Endothelial cell (in vitro differentiated cells): ENCODE measurements at places on chromosomes 16 and 17.
A peak's percentile ranks its signal among the peaks of the same experiment; 100 is the strongest.

GRCh38 chr17:38796451-38797157, 2.8 kb downstream of the PIP4K2B start:
- no peak for DNase-seq

GRCh38 chr17:43905985-43906852, 1.1 kb downstream of the MPP2 start:
- DNase-seq, result peak; percentile 62

GRCh38 chr17:36682773-36683172, 81.4 kb downstream of the MRM1 start:
- DNase-seq, result no peak

DNA sequence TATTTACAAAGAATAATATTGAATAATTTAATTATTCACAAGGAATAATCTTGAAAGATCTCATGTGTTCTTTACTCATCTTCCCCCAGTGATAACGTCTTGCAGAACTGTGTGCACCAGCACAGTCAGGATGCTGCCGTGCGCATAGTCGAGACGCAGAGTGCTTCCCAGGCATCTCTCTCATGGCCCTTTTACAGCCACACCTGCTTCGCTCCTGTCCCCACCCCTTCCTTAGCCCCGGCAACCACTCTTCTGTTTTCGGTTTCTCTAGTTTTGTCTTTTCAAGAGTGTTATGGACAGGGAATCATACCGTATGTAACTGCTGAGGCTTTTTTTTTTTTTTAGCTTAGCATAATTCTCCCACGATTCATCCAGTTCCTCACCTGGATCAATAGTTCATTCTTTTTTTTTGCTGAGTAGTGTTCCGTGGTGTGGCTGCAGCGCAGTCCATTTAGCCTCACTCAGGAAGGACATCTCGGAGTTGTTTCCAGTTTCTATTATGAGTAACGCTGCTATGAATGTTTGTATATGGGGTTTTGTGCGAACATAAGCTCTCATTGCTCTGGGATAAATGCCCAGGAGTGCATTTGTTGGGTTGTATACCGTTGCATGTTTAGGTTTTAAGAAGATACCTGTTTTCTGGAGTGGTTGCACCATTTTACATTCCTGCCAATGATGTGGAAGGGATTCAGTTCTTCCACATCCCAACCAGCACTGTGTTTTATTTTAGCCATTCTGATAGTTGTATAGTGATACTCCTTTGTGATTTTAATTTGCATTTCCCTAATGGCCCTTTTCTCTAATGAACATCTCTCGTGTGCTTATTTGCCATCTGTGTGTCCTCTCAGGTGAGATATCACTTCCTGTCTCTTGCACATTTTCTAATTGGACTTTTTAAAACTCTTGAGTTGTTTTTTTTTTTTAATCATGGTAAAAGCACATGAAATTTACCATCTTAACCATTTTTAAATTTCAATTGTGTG, 47.6 kb downstream of the SEC14L1 start:
- no peak for DNase-seq

GRCh38 chr17:78377858-78378224, 608 bp upstream of the PGS1 start:
- no peak for DNase-seq

- no peak for DNase-seq
Observed at GRCh38 chr16:22645868-22646267, 135.2 kb downstream of the NPIPB5 start.

DNA sequence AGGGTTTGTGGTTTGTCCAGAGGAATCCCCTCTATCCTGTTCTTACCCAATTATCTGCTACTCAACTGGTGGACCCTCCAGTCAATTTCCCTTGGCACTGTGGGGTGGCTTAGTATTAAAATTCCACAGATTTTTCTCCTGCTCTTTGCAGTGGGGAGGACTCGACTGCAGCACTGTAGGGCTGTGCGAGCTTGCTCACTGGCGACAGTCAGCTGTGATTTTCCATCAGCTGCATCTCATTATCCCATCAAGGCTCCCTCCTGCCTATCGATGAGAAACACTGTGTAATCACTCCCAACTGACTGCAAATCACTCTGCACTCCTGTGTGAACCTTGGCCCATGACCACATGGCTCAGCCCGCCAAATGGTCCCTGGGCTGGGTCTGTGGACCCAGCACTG, 90.5 kb upstream of the MAF start:
- no peak for DNase-seq

DNA sequence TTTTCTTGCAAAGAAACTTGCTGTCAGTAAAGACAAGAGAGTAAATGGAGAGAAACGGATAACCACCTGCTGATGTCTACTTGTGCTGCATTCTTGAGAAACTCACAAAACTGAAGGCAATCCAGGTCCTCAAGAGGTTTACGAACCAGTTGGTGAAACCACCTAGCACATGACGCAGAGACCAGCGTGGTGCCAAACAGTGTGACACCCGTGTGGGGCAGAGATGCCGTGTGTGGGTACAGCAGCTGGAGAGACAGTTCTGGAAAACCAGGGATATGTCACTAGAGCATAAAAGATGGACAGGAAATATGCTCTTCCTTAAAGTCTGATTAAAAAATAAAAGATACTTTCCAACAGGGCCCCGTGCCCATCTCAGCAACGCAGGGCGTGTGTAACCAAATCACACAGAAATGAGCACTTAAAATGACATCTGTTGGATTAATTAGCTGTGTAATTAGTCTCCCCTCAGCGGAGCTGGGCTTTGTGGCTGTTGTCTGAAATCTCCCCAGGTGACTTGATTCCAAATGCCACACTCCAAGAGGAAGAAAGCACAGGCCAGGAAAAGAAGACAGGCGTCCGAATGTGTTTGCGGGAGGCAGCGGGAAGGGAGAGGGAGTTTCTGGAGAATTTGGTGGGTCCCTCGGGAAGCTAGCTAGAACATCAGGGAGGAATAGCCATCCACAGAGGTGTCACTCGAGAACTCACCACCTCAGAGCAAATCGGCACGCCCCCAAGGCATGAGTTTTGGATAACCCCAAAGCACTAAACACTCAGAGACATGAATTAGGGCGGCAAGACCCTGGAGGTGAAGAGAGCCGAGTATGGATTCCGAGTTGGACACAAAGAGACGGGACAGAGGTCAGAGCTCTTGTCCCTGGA, 109.8 kb downstream of the ZFHX3 start:
- DNase-seq, result no peak

- no peak for DNase-seq
Observed at GRCh38 chr17:16107165-16107770, 107.6 kb downstream of the TTC19 start.

DNA sequence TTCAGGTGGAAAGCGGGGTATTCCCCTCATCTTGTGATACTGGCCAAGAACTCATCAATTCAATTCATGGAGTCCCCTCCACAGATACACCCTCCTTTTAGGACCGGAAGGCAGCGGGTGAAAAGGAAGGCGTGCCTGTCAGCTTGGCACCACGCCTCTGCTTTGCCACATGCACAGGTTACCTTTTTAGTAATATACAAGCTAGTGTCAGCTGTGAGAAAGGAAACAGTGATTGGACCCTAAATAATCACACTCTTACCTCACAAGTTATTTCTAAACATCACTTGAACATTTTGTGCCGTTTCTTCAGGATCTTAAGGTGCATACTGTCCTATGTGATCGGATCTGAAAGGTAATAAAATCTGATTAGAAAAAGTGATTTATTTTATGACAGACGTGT, 15.7 kb downstream of the ZDHHC7 start:
- DNase-seq, result no peak

- no peak for DNase-seq
Observed at GRCh38 chr16:88539652-88540345, 30.4 kb upstream of the ZC3H18 start.

DNA sequence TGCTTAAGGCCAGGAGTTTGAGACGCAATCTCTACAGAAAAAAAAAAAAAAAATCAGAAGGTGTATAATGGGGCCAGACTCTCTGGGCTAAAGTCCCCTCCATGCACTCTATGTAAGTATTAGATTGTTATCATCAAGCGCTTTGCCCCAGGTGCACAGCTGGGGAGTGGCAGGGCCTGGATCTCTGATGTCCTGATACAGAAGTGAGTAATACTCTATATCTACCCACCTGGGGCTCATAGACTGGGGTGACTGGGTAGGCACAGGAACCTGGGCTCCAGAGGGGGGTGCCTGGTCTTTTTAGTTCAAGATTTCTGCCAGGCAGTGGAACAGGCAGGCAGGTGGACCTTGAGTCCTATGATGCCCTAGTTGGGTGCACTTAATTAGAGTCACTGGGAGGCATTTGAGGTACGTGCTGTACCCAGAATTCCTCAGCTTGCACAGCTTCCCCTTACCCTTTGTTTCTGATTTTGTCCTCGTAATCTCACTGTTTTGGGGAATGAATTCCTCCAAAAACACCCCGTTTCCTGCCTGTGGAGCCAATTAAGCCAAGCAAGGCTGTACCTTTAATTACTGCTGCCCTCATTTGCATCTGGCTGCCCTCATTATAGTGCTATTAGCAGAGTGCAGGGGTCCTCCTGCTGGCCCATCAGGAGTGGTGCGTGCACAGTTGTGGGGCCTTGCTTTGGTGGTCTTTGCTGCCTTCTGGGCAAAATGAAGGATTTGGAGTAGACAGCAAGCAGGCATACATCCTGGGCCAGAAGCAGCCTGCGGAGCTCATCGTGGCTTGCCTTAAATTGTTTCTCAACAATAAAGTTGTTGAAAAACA, 239.0 kb downstream of the SNX29 start:
- DNase-seq, result peak; percentile 19

- DNase-seq, result no peak
Observed at GRCh38 chr16:86626966-86627365, 48.6 kb downstream of the FOXL1 start.

- no peak for DNase-seq
Observed at GRCh38 chr16:24490866-24491265, 48.5 kb upstream of the RBBP6 start.

DNA sequence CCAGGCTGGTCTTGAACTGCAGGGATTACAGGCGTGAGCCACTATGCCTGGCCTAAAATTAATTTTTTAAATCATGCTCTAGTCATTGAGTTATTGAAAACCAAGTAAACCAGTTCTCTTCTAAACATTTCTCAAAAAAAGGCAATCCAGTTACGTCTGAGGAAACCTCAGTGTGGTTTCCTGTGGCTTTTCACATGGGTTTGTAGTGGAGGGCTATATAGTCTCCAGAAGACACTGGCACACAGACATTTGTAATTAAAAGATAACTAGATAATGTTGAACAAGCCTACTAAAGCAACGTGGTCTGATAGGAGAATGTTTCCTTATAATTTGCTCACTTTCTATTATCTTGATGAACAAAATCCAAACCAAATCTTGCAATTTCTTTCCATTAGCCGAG, 5.2 kb upstream of the TOB1 start:
- no peak for DNase-seq

GRCh38 chr17:81348097-81349055, 46.9 kb upstream of the BAHCC1 start:
- DNase-seq, result no peak

DNA sequence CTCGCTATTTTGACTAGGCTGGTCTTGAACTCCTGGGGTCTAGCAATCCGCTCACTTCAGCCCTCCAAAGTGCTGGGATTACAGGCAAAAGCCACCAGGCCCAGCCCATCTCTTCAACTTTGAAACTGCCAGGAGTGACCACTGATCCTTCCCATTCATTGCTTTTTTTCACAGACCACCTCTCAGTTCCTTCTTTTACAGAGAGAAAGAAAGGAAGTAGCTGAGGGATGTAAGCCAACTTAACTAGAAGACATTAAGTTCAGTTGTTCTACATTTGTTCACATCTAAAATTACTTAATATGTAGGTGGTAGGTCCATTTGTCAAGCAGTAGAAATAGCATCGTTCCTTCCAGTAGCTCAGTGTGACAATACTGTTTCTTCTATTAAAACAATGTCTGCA, 219.8 kb downstream of the STX8 start:
- DNase-seq, result no peak

GRCh38 chr17:70675070-70675590, 505.8 kb downstream of the KCNJ2 start:
- DNase-seq, result no peak

GRCh38 chr16:30399435-30400186, 4.4 kb downstream of the ZNF48 start:
- no peak for DNase-seq

GRCh38 chr16:77059446-77059845, 131.5 kb upstream of the MON1B start:
- no peak for DNase-seq

DNA sequence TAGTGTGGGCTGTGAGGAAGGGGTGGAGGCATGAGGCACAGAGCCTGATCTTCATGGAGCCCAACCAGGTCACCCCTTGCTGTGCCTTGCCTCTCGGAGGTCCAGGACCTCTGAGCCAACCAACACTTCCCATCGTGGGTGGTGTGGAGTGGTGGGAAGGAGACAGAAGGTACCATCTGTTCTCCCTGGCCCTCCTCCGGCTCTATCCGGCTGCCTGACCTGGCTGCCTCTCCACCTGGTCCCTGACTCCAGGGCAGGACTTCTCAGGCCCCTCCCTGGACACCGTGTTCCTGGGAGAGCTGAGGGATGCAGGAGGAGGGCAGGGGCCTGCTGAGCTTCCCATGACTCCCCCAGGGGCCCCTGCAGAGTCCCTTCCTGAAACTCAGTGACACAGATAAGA, 3.9 kb downstream of the PDK2 start:
- DNase-seq, result no peak

DNA sequence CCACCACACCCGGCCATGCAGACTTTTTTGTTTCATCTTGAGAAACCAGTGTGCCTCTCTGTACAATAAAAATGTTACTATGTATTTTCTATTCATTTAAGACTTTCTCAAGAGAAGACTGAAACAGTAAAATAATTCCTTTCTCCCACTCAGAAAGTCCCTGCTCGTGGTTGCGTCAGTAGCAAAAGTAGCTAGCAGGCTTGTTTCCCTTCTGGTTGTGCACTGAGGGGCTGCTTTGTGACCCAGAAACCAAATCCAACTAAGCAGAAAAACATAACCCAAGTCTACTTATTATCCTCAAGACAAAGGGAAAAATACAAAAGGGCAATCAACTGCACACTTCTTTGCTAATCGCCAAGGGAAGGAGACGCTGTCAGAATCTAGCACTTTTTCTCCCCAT, 3.4 kb upstream of the PNPO start:
- DNase-seq, result no peak

- no peak for DNase-seq
Observed at GRCh38 chr17:72617557-72617956, 474.9 kb downstream of the SLC39A11 start.

GRCh38 chr17:37519251-37519985, 29.7 kb downstream of the DUSP14 start:
- no peak for DNase-seq

- DNase-seq, result peak; percentile 80
Observed at GRCh38 chr16:88784074-88784855, 755 bp downstream of the PIEZO1 start.

GRCh38 chr16:70736465-70737376, 50.9 kb upstream of the MTSS2 start:
- no peak for DNase-seq

- DNase-seq, result no peak
Observed at GRCh38 chr16:87086575-87086974, 230.6 kb downstream of the C16orf95 start.
